ENCODE measurements at places on chromosomes 1 and 21. TPM values are rescaled to one million over a fixed set of nuclear protein-coding genes. Genes with fewer than 3 reads are reported as not detected.

The TSPAN1 gene
- 38.5 TPM for polyA plus RNA-seq

The CASZ1 gene
- polyA plus RNA-seq, result 11.8 TPM

The SLC41A1 gene
- 9.0 TPM for polyA plus RNA-seq

The TPTE gene
- polyA plus RNA-seq, result not detected

The RNU1-4 gene
- polyA plus RNA-seq, result not detected

The CLCNKA gene
- polyA plus RNA-seq, result 3.9 TPM

The BMP8B gene
- 0.68 TPM for polyA plus RNA-seq

The SAMSN1 gene
- 10.5 TPM for polyA plus RNA-seq

The UBIAD1 gene
- polyA plus RNA-seq, result 3.5 TPM

DNA sequence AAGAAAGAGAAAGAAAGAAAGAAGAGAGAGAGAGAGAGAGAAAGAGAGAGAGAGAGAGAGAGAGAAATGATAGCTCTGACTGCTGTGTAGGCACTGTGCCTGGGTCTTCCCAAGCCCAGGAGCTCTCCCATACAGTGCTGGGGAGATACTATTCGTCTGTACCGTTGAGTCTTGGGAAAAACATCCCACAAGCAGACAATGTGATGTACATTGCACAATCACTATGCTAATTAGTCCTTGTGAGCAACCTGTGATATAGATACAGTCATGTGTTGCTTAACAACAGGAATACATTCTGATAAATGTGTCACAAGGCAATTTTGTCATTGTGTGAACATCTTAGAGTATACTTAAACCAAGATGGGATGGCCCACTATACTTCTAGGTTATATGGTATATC is 381.0 kb downstream of the HHAT start:
- H3K4me3 ChIP-seq, result no peak overlapping the region
- no peaks in the 10 kb centered on the region for H3K36me3 ChIP-seq
- no peaks in the 10 kb centered on the region for H3K4me1 ChIP-seq
- no peaks in the 10 kb centered on the region for H3K27me3 ChIP-seq

- no peaks in the 10 kb centered on the region for H3K4me1 ChIP-seq
- no peak for DNase-seq
- H3K27ac ChIP-seq, result no peak overlapping the region
- H3K27me3 ChIP-seq, result no peaks in the 10 kb centered on the region
- no peak overlapping the region for H3K4me3 ChIP-seq
These were observed 64.0 kb downstream of the CCDC18 start for GRCh38 chr1:93244298-93245069.

GRCh38 chr1:246659594-246660140 is 64.5 kb upstream of the SCCPDH start:
- H3K27me3 ChIP-seq, result no peaks in the 10 kb centered on the region
- no peaks in the 10 kb centered on the region for H3K4me1 ChIP-seq

DNA sequence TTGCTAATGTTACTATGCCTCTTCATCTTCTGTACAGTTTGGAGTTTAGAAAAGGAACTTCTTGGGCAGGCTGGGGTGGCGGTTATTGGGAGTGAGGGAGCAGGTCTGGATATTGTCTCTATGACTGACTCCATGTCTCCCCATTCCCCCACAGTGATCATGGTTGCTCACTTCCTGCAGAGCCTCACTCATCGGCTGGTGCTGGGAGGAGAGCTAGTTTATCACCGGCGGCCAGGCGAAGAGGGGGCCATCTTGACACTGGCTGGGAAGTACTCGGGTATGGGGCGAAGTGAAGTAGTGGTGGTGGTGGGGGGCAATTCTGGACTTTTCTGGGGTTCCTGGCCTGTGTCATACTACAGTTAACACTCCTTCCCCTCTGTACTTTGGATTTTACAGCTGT is 2.2 kb downstream of the TOMM40L start:
- no peak for DNase-seq
- no peak overlapping the region for H3K27ac ChIP-seq
- no peak overlapping the region for H3K4me3 ChIP-seq
- H3K4me1 ChIP-seq, result peaks cover 42% of the 10 kb centered on the region
- H3K27me3 ChIP-seq, result no peaks in the 10 kb centered on the region
- H3K36me3 ChIP-seq, result peaks cover 20% of the 10 kb centered on the region

- H3K27ac ChIP-seq, result peak overlapping the region; percentile 73
- H3K27me3 ChIP-seq, result no peaks in the 10 kb centered on the region
- peaks cover 39% of the 10 kb centered on the region for H3K4me1 ChIP-seq
- peaks cover 25% of the 10 kb centered on the region for H3K36me3 ChIP-seq
- H3K4me3 ChIP-seq, result no peak overlapping the region
These were observed 79.0 kb downstream of the SLC45A1 start for GRCh38 chr1:8396786-8397406.

- H3K27ac ChIP-seq, result no peak overlapping the region
- H3K36me3 ChIP-seq, result no peaks in the 10 kb centered on the region
- no peaks in the 10 kb centered on the region for H3K4me1 ChIP-seq
- no peaks in the 10 kb centered on the region for H3K27me3 ChIP-seq
These were observed 15.2 kb upstream of the HMCN1 start for GRCh38 chr1:185719021-185719420.

GRCh38 chr1:85663382-85663781 is 44.9 kb downstream of the ZNHIT6 start:
- H3K4me1 ChIP-seq, result peaks cover 13% of the 10 kb centered on the region
- H3K4me3 ChIP-seq, result no peak overlapping the region
- no peaks in the 10 kb centered on the region for H3K27me3 ChIP-seq
- no peak for DNase-seq

- H3K4me1 ChIP-seq, result no peaks in the 10 kb centered on the region
- H3K4me3 ChIP-seq, result no peak overlapping the region
- no peaks in the 10 kb centered on the region for H3K36me3 ChIP-seq
These were observed 37.3 kb upstream of the ZNF644 start for GRCh38 chr1:91059157-91059556.

GRCh38 chr1:158089476-158089875 is 91.2 kb upstream of the CD1D start:
- peaks cover 88% of the 10 kb centered on the region for H3K36me3 ChIP-seq
- H3K4me1 ChIP-seq, result no peaks in the 10 kb centered on the region
- no peaks in the 10 kb centered on the region for H3K27me3 ChIP-seq
- no peak overlapping the region for H3K4me3 ChIP-seq

- H3K27ac ChIP-seq, result no peak overlapping the region
- H3K36me3 ChIP-seq, result no peaks in the 10 kb centered on the region
- no peak for DNase-seq
These were observed 120.6 kb downstream of the SYF2 start for GRCh38 chr1:25111706-25112105.

DNA sequence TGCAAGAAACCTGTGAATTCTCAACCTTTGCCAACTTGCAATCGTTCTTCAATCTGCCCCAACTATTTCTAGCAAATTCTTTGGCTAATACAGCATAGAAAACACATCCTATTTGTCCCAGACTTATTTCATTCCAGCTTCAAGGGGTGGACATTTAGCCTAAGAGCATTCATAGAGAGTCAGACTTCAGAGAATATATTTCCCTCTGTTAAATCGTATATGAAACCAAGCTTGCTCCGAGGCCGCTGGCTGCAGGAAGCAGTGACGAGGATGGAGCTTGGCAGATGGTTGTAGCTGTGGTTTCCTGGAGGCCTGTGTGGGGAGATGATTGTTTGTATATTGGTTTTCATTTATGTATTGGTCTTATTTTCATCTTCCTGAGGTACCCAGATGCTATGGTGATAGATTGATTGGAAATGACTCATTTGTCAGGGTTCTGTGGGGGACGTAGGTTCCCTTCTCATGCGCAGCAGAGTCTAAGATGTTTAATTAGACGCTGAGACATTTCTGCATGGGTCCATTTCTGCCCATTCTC is 26.1 kb downstream of the MAN1C1 start:
- no peaks in the 10 kb centered on the region for H3K36me3 ChIP-seq
- H3K27ac ChIP-seq, result peak overlapping the region; percentile 55
- peak; percentile 82 for DNase-seq

- peaks cover 8% of the 10 kb centered on the region for H3K36me3 ChIP-seq
- H3K27me3 ChIP-seq, result no peaks in the 10 kb centered on the region
- no peak for DNase-seq
- H3K4me1 ChIP-seq, result peaks cover 74% of the 10 kb centered on the region
- no peak overlapping the region for H3K4me3 ChIP-seq
These were observed 28.9 kb downstream of the PBX1 start for GRCh38 chr1:164587617-164588501.

DNA sequence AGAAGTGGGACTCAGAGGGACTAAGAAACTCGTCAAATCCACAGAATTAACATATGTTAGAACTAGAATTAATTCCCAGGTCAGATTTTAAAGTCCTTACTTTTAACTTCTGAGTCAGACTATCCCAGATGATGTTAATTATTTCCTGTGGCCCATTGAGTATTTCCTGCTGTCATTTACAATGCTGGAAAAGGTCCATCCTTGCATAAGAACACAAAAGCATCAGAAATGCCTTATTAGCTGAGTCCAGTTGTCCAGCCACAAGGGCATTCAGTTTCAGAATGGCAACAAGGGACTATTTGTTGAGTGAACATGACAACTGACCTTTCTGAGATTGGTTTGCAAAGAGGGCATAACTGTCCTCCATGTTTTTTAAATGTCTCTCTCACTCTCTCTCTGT is 16.5 kb upstream of the HIVEP3 start:
- no peaks in the 10 kb centered on the region for H3K4me1 ChIP-seq
- no peak overlapping the region for H3K27ac ChIP-seq
- no peak for DNase-seq

DNA sequence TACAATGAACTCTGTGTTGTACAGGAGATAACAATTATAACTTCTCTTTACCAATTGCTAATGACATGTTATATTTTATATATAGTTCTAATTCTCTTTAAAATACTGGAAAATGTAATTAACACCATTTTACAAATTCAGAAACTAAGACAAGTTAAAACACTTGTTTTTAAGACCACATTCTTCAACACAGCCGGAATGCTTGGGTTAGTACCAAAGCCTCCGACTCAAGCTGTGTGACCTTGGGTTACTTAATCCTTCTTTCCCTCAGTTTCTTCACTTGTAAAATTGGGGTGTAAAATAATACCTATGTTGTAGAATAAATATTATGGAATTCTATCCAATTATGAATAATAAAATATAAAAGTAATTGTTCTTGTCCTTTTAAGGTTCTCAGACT is 378.7 kb downstream of the USH2A start:
- H3K27me3 ChIP-seq, result no peaks in the 10 kb centered on the region
- DNase-seq, result no peak
- no peak overlapping the region for H3K27ac ChIP-seq

- DNase-seq, result no peak
- no peak overlapping the region for H3K27ac ChIP-seq
- no peak overlapping the region for H3K4me3 ChIP-seq
- no peaks in the 10 kb centered on the region for H3K36me3 ChIP-seq
- no peaks in the 10 kb centered on the region for H3K27me3 ChIP-seq
These were observed 6.6 kb upstream of the IFFO2 start for GRCh38 chr1:18962855-18963737.

DNA sequence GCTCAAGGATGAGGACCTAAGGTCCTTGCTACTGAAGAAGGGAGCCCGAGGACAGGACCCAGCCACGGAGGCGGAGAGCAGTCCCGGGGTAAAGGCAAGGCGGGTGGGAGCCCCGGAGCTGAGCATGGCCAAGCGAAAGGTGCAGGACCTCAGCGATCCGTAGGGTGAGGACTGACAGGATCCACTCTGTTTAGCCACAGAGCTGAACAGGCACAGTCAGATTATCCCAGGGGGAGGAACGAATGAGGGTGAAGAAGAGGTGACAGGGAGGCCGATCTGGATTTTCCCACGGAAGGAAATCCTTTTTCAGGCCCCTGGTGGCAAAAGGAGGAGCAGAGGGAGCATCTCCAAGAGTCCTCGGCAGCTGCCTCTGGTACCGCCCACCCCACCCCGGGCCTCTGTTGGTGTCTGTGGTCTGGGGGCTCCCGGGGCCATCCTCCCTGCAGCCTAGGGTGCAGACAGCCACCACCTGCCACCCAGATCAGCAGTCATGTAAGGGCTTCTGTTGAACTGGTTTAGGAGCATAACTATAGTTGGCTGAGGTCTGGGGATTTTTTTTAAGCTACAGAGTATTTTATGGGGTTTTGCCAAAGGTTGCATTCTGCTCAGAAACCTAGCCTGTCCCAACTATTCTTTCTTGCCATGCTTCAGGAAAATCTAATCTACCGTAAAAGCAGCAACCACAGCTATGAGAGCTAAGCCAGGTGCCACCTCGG is 32.3 kb upstream of the LBR start:
- H3K27me3 ChIP-seq, result no peaks in the 10 kb centered on the region
- no peak for DNase-seq
- H3K4me1 ChIP-seq, result peaks cover 17% of the 10 kb centered on the region
- no peak overlapping the region for H3K27ac ChIP-seq
- no peak overlapping the region for H3K4me3 ChIP-seq

- H3K36me3 ChIP-seq, result no peaks in the 10 kb centered on the region
- no peak for DNase-seq
- no peak overlapping the region for H3K4me3 ChIP-seq
- H3K27me3 ChIP-seq, result no peaks in the 10 kb centered on the region
These were observed 5.4 kb upstream of the TENT5C start for GRCh38 chr1:117600325-117600943.

- DNase-seq, result no peak
- no peak overlapping the region for H3K4me3 ChIP-seq
- no peaks in the 10 kb centered on the region for H3K27me3 ChIP-seq
- H3K4me1 ChIP-seq, result no peaks in the 10 kb centered on the region
These were observed 556.1 kb downstream of the BRINP3 start for GRCh38 chr1:189921613-189922012.

DNA sequence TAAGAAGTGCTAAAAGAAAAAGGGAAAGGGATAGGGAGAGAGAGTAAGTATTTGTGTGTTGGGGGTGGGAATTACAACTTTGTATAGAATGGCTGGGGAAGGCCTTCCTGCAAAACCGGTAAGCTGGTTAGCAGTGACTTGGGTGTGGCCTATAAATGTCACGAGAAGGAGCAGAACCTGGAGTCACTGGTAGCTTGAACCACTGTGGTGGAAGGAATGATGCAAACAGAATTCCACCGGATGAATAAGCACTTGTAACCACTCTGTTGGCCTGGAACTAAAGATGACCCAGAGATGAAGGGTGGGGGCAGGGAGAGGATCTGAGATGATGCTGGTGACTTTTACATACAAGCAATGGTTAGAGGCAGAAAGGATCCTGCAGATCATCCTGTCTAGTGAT is 8.9 kb downstream of the XKR8 start:
- no peaks in the 10 kb centered on the region for H3K27me3 ChIP-seq
- H3K36me3 ChIP-seq, result peaks cover 69% of the 10 kb centered on the region
- peaks cover 24% of the 10 kb centered on the region for H3K4me1 ChIP-seq
- no peak overlapping the region for H3K4me3 ChIP-seq

DNA sequence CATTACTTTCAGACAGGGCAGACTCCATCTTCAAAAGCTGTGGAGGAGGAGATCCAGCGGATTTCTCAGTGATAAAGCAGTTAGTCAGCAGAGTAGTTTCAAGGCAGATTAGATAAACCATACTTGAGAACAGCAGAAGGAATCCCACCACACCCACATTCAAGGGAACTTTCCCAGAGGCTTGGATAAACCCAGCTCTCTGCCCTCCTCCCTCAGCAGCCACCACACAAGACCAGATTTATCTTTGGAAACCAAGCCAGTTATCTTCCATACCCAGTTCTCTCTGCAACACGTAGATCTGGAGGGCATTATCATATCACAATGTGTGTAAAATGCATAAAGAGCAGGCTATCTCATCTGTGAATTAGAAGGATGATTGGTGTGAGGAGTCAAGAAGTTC is 40.2 kb downstream of the GFI1 start:
- no peaks in the 10 kb centered on the region for H3K36me3 ChIP-seq
- H3K27me3 ChIP-seq, result no peaks in the 10 kb centered on the region
- H3K4me1 ChIP-seq, result no peaks in the 10 kb centered on the region
- no peak for DNase-seq
- H3K4me3 ChIP-seq, result no peak overlapping the region

- H3K4me1 ChIP-seq, result peaks cover 72% of the 10 kb centered on the region
- H3K27ac ChIP-seq, result no peak overlapping the region
- H3K4me3 ChIP-seq, result no peak overlapping the region
- no peaks in the 10 kb centered on the region for H3K27me3 ChIP-seq
These were observed 3.3 kb downstream of the PFDN2 start for GRCh38 chr1:161114556-161114955.

- H3K27me3 ChIP-seq, result no peaks in the 10 kb centered on the region
- no peak overlapping the region for H3K4me3 ChIP-seq
- no peak overlapping the region for H3K27ac ChIP-seq
- H3K4me1 ChIP-seq, result no peaks in the 10 kb centered on the region
- H3K36me3 ChIP-seq, result no peaks in the 10 kb centered on the region
These were observed 58.1 kb downstream of the PTPN14 start for GRCh38 chr1:214493126-214493796.
